Left forelimb (tissue), 1 donor: ENCODE measurements at places on chromosomes 13 and 19.

DNA sequence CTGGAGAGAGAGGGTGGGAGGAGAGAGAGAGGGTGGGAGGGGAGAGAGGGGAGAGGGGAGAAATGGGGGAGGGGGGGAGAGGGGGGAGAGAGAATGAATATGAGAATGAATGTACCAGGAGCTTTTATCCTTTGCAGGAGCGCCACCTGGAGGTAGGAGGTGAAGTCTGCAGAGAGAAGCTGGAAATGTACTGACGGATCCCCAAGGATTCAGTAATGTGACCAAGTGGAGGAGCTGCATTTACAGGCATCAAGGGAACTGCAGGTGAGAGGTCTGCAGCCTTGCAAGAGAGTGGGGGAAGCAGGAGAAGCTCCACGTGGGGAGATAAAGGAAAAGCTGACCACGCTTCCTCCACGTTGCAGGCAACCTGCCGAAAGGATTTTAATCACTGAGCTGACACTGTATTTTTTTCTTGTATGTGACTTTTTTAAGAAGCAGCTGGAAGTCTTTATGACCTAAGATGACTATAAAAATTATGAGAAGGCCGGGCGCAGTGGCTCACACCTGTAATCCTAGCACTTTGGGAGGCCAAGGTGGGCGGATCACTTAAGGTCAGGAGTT, 33.7 kb downstream of the VSTM1 start:
- DNase-seq, result no peak

- DNase-seq, result no peak
Measured at GRCh38 chr13:27311518-27312210, 41.0 kb downstream of the RASL11A start.

- DNase-seq, result no peak
Measured at GRCh38 chr19:447816-448560, 12.8 kb downstream of the SHC2 start.

- no peak for DNase-seq
Measured at GRCh38 chr13:97387485-97387839, 46.5 kb upstream of the RAP2A start.

DNA sequence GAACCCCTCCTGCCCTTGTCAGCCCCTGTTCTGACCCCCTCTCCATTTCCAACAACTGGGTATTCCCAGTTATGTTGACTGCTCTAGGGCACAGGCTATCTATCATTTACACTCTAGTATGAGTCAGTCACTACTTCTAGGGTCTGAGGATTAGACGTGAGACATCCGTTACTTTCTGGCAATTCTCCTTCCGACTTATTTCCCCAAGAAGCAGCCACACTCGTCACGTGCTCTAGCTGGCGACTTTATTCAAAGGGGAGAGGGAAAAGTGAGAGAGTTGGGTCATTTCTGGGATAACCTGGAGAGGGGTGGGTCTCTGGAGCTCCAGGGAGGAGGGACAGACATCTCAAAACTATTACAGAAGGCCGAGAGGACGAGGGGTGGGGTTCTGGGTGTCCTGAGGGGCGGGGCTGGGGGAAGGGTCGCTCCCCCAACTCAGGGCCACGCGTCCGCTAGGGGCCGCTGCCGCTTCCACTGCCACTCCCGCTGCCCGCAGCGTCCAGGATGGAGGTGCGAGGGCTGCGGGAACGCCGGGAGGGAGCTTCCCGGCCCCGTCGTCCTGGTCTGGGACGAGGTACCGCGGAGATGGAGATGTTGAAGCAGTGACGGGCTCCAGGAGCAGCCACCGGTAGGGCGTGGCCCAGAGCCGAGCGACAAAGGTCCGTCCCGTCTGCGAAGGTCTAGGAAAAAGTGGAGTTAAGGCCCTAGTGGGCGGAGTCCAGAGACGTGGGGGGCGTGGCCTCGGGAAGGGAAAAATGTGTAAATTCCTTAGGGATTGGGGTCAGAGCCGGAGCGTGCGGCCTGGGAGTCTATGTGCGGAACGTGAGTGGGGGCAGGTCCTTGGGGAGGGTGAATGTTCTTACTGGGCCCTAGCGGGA, 8.9 kb downstream of the RTBDN start:
- DNase-seq, result no peak

- DNase-seq, result no peak
Measured at GRCh38 chr19:56476651-56477428, at the start of gene ZNF667. TSS of gene ZNF667 (minus strand) at chr19:56477345. CDS start at chr19:56462370, 14,975 bp downstream.

DNA sequence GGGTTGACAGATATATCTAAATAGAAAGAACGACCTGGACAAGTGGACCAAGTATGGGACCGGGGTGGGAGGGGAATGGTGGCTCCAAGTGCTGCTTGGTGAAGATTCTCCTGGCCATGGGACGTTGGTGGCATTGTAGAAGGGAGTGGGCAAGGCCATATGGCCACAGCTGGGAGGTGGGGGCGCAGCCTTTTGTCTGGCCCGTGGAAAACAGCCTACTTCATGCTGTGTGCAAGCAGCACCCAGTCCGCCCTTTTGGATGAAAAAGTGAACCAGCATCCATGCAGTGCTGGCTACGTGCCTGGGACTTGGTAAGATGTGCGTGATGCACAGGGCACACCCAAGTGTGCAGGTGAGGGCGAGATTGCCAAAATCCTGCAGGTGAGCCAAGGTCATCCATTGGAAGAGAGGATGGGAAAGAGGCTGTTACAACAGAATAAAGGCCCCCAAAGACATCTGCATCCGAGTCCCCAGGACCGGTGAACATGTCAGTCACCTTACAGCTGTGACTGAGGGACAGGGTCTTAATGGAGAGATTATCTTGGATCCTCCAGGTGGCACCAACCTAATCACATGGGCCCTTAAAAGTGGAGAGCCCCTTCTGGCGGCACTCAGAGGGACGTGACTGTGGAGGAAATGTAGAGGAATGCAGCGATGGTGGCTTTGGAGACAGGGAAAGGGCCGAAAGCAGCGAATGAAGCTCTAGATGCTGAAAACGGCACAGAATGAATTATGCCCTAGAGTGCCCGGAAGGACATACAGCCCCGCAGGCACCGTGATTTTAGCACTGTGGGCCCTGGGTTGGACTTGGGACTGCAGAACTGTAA, 40.8 kb downstream of the TEX29 start:
- no peak for DNase-seq

DNA sequence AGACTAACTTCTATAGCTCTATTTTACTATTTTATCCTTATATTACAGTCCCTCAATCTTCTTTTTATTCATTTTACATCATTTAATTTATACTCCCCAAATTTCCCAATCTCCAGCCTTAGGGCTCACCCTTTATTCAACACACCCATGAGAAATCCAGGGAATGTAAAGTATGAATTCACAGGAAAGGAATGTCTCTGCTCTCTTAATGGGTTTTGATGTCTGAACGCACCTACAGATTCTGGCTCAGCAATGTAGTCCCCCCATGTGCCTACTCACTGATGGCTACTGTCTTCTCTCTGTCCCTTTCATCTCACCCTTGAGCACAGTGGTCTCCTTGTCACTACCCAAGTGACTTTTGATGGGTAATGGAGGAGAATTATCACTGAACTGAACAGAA, 32.8 kb downstream of the TNFSF13B start:
- no peak for DNase-seq

GRCh38 chr13:99351772-99352171, 44.6 kb upstream of the GPR183 start:
- no peak for DNase-seq

DNA sequence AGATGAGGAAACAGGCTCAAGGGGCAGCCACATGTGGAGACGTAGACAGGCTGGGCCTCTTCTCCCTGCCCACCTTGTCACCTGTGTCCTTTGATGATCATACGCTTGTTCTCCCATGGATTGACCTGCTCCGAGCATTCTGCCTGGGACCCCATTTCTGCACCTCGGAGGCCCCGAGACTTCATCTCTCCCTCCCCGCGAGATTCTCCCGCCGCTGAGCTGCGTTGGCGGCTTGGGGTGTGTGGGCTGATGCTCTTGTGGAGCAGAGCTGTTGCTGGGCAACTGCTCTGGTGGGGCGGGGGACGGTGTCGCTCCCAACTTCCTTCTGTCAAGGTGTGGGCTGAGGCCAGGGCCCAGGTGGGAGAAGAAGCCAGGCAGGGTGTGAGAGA, 22.1 kb downstream of the MAST3 start:
- DNase-seq, result no peak
